ENCODE measurements at places on chromosomes 5 and 9.
A peak's percentile ranks its signal among the peaks of the same experiment; 100 is the strongest.

GRCh38 chr5:154714266-154714986 is 40.8 kb upstream of the LARP1 start:
- DNase-seq, result no peak

DNA sequence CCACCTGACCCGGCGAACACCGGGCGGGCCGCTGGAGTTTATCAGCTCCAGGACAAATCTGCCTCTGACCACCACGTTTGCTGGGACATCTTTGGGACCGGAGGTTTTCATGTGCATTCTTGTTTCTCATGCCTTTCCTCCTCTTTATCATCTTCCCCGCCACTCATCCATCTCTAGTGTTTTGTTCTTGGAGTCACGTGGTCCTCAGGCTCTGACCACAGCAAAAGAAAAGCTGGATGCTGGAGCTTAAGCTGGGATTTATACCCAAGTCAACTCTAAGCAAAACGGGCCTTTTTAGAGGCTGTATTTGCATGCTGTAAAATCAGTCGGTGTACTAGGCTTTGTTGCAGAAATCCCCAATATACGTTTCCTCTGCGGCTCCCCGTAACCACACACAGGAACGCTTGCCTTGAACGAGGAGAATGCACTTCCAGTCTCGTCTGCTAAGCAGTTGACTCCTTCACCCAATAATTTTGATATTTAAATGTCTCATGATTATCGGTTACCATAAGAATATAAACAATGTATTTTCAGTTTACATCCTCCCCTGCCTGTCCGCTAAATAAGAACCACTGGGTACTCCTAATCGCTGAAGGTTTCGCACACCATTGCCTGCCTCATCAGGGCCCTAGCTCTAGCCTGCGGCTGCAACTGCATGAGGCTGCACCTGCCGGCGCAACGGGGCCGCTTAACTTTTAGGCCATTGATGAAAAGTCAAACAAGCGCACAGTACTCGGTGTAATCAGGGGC is 560 bp upstream of the NDUFS6 start:
- DNase-seq, result peak; percentile 55

DNA sequence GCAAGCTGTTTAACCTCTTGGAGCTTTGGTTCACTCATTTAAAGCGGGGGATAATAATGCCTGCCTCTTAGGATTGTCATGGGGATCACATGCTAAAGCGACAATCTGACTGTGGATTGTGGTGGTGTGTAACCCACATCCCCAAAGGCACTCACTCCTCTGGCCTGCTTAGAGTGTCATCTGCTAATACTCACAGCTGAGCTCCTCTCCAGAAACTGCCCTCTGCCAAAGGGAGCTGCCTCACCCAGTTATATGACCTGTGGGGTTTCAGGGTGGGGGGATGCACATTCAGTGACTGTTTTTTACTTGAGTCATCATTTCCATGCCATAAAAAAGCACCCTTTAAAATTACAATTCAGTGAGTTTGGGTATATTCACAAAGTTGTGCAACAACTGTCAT is 110.0 kb upstream of the SPOCK1 start:
- no peak for DNase-seq

DNA sequence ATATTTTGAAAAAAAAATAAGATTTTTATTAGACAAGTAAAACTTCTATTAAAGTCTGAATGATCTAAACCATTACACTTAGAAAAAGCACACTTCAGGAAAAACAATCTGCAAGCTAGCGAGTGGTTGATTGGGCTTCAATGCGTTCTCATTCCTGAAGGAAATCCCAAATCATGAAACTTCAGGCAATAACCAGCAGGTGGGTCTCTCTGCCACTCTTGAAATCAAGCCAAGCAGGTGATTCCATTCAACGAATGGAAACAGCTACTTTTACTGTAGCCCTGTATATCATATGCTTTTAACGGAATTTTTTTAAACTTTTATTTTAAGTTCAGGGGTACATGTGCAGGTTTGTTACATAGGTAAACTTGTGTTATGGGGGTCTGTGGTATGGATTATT is 234.5 kb upstream of the TRPM3 start:
- DNase-seq, result no peak

GRCh38 chr9:35322075-35322885 is 160.5 kb downstream of the UNC13B start:
- no peak for DNase-seq

- no peak for DNase-seq
Measured at GRCh38 chr5:151592855-151593408, 1.8 kb upstream of the FAT2 start.

DNA sequence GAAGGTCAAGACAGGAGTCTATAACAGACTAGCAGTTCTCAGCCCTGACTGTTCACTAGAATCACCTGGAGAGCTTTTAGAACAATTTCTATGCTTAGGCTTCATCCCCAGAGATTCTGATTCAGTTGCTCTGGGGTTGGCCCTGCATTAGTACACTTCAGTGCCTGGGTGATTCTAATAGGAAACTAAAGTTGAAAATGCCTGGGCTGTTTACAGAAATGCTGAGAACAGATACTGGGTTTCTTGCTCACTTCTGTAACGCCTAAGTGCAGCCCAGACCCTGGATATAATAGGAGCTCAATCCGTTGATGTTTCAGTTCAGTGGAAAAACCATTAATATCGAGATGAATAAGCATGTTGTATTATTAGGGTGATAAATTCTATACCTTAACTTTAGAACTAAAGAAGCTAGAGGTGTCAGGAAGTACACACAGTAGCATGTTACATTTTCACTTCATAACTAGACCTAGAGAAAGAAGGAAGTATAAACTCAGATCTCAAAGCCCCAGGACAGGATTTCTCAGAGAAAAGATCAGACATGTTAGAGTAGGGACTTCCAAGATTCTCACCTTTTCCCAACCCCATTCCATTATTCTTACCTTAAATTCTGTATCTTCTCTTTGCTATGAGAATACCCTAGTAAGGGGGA is 20.4 kb downstream of the HAVCR2 start:
- no peak for DNase-seq

GRCh38 chr9:113564498-113565237 is 101.1 kb downstream of the RGS3 start:
- peak; percentile 39 for DNase-seq

GRCh38 chr5:55657443-55657842 is 54.7 kb downstream of the SLC38A9 start:
- DNase-seq, result no peak

GRCh38 chr5:157766442-157766841 is 22.9 kb downstream of the LSM11 start:
- no peak for DNase-seq

- no peak for DNase-seq
Measured at GRCh38 chr5:5979761-5980537, 398.4 kb downstream of the MED10 start.

DNA sequence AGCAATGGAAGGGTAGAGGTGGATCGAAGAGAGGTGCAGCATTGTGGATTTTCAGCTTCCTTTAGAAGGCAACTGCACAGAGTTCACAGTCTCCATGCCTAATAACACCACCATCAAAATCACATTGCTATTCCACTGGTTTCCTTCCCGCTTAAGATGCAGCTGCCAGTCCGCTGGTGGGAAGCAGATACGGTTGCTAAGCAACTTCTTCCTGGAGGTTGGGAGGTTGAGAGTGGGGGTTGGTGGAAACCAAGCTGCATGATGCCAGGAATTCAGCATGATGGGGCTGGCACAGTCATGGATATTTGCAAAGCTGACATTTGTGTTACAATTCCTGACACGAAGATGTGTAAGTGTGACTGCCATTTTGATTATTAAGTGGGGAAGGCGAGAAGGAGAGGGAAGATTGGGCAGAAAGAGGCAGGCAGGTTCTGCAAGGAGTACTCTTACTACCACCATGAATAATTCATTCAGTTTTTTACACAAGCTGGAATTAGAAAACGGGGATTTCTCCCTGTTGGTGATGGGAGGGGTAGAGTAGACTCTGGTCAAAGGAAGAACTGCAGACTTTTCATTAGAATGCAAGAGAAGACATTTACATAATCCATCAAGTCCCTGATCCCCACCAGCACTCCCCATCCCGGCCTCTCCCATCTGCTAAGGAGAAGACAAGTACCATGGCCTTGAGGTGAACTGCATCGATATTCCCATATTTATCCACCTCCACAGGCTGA is 87.5 kb downstream of the GLDC start:
- DNase-seq, result no peak

DNA sequence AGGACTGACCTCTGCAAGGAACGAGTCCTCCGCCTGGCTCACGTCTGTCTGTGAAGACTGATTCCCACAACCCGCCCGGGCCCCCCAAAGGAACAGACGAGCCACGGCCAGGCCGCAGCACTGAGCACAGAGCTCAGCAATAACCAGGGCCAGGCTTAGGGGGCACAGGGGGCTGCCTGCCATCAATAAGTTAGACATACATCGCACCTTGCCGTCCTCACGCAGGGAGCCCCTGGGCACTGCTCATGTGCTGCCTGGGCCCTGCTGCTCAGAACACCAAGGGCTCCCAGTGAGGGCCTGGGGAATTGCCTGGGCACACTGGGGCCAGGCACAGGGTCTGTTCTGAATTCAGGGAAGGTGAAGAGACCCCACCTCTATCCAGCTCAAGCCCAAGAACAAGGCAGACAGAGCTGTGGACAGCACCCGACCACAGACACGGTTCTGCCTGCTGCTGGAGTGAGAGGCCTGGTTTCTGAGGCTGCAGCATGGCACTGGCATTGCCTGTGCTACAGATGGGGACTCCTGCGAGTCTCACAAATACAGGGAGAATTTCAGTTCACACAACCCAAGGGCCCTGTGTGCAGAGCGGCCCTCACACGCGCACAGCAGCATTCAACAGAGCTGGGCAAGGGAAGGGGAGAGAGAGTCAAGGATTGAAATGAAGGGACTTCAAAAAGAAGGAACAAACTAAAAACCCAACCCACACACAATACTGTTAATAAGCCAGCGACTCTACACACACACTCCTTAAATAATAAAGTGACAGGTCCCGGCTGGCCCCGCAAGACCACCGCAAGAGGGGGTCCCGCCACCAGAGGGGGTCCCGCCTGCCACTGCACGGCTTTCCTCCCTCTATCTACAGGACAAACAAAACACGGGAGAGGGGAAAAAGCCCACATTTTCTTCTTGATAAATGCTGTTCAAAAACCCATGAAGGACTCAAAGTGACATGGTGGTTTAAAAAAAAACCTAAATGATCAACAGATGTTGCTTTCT is 32.0 kb downstream of the PRRT1B start:
- no peak for DNase-seq

GRCh38 chr9:6512085-6512657 is 99.2 kb downstream of the UHRF2 start:
- no peak for DNase-seq

GRCh38 chr9:127119320-127119709 is 3.1 kb downstream of the ANGPTL2 start:
- no peak for DNase-seq

- DNase-seq, result no peak
Measured at GRCh38 chr5:179268966-179269693, 76.1 kb downstream of the ADAMTS2 start.

GRCh38 chr5:78008356-78008967 is 232.3 kb upstream of the TBCA start:
- peak; percentile 70 for DNase-seq

- DNase-seq, result no peak
Measured at GRCh38 chr5:102511666-102512065, 12.9 kb upstream of the SLCO6A1 start.

DNA sequence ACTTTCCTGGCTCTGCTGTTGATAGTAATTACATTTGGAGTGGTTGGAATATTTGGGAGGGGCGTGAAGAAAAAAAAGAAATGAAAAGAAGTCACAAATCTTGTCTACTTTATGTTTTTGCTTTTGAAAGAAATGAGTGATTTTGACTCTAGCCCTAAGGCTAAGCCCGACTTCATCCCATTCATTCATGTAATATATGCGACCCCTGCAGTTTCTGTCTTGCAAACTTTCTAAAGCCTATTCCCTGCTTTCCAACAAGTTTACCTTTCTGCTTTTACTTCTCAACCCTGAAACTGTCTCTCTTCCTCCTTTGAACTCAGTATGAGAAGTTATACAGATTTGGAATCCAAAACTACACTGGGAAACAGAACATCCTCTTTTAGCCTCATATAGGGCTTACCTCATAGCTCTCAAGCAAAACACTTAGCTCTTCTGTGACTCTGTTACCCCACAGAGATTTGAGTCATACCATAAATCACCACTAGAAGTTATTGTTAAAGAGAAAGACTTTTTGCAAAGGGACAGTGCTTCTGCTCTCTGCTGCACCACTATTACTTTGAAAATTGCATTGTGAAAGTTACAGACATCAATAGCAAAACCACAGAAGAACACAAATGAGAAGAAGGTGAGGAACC is 1.6 kb downstream of the CFAP95 start:
- no peak for DNase-seq

DNA sequence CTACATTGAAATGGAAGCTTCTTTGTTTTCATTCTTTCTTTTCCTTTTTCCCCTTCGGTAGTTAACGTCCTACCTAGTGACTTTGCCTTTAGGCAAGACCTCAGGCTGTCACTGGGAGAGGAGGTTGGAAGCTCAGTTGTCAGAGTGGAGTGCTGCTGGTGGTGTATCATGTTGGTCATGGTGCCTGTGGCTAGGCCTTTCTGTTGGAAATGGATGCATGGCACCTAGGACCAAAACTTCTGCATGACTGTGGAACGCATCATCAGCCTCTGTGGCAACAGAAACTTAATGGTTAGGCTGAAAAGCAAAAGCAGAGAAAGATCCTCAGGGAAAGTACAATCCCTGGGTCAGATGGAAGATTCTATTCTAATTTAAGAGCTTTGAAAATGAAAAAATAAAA is 57.9 kb downstream of the OSTF1 start:
- no peak for DNase-seq
